ENCODE measurements at places on chromosomes 4 and X.

DNA sequence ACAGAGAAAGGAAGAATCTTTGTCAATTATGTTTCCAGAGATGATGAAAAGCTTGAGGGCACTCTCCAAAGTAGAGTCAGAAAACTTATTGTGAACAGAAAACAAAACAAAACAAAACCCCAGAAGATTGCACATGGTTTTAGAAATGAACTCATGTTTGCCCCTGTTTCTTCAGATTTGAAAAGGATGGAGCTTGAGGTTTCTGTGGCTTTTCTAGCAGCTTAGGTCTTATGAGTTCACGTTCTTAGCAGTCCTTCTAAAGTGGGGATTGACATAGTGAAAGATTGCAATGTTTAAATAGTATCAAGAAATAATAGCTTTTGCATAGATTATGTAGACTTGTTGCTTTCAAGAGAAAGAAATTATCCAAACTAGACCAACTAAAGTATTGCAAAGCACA lies 421.8 kb downstream of the GBA3 start:
- no peak for DNase-seq

GRCh38 chr4:89514811-89515210 lies 207.2 kb upstream of the GPRIN3 start:
- DNase-seq = no peak

GRCh38 chrX:12771445-12772069 lies 19.7 kb upstream of the PRPS2 start:
- peak; percentile 11 for DNase-seq

- DNase-seq = no peak
Observed at GRCh38 chr4:102234243-102234838, 110.9 kb downstream of the SLC39A8 start.
